Inflammatory macrophage (primary cell): ENCODE measurements at places on chromosomes 2 and 18.

- no peak for DNase-seq
Observed at GRCh38 chr2:50466685-50467084, 565.2 kb downstream of the NRXN1 start.

- no peak for DNase-seq
Observed at GRCh38 chr2:216644842-216645635, 11.8 kb downstream of the IGFBP2 start.

- no peak for DNase-seq
Observed at GRCh38 chr18:23452347-23452727, 750 bp upstream of the RIOK3 start.

- no peak for DNase-seq
Observed at GRCh38 chr2:119487434-119488244, 36.6 kb downstream of the SCTR start.

- DNase-seq, result no peak
Observed at GRCh38 chr2:118523761-118524160, 323.7 kb downstream of the EN1 start.

GRCh38 chr18:59054496-59055287 is 85.0 kb upstream of the SEC11C start:
- DNase-seq, result no peak

- no peak for DNase-seq
Observed at GRCh38 chr2:143953451-143954030, 566.4 kb downstream of the ZEB2 start.
